ENCODE measurements at places on chromosomes 3 and 15.

DNA sequence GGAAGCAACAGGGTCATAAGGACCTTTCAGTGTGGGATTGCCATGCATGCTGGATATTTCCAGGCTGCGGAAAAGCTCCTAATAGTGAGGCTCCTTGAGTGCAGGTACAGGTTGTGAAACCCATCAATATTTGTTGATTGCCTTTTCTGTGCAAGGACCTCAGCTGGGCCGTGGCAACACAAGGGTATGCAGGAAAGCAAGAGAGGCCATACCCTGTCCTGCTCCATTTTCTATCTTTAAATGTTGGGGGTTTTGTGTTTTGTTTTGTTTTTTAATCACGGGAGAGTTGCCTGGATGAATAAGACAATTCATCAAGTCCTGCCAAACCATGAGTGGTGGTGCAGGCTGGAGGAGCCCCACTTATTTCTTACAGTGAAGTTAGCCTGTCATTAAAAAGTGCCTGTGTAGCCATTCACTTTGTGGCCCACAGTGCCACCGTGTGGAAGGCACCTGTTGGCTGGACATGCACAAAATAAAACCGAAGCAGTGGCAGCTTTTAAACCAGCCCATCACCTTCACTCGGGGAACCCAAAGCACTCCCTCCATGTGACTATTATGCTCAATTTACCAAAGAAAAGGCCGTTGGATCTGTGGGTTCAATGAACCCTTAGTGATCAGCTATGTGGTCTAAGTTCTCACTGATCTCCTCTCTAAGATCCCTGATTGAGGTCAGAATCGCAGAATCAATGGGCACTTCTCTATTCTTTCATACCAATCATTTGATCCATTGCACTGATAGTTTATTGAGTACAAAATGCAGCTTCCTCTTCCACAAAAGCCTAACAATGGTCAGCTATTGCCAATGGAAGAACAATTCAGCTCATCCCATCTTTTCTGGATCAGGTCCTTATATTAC lies 42.2 kb downstream of the CLDN18 start:
- DNase-seq = no peak

GRCh38 chr15:75696311-75696720 lies 16.3 kb downstream of the CSPG4 start:
- DNase-seq = no peak

GRCh38 chr3:180913581-180914404 lies 1.3 kb downstream of the FXR1 start:
- no peak for DNase-seq

GRCh38 chr15:58877999-58878825 lies 55.3 kb downstream of the SLTM start:
- DNase-seq = no peak

DNA sequence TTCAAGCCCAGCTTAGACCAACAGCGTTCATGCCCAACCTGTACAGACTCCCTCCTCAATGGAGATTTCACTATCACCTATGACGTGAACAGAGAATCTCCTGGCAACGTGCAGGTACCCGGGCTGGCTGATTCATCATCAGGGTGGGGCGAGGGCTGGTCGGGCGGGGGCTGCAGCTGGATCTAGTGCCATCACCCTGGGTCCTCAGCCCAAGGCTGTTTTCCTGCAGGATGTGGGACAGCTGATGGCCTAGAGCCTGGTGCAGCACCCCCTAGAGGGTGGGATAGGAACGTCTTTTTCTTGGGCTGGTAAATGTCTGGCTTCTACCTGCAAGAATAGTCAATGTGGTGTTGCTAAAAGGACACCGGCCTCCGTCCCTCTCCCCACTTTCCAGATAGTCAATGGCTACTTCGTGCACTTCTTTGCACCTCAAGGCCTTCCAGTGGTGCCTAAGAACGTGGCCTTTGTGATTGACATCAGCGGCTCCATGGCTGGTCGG lies 4.4 kb downstream of the ITIH3 start:
- DNase-seq = no peak

GRCh38 chr3:54570008-54570407 lies 357.9 kb downstream of the LRTM1 start:
- no peak for DNase-seq

- DNase-seq = no peak
Measured at GRCh38 chr3:159861369-159861987, 127.2 kb upstream of the IL12A start.

DNA sequence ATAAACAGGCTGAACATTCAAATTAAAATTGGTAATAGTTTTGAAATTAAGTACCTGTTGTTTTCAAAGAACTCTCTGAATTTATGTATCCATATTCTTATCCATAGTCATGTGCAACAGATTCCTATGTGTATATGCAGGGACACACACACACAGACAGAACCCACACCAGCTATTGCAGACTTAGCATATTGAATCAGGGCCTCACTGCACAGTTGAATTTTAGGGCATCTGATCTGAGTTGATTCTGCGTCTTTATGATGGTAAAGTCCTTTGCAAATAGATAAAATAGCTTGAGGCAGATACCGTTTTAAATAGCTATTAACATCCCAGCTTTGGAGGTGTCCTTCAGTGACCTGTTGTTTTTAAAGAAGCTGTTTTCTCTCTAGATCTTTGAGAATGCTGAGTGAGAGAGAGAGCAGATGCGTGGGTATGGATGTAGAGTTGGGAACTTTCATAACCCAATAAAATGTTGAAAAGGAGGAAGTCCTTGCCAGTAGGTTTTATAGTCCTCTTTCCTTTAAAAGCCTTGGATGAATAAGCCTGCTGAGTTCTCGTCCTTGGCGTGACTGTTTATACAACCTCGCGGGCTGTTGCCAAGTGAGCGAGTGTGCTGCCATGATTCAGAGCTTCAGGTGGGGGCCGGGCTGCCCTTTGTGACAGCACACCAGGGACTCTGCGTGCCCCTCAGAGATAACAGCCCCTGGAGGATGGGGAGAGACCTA lies 18.3 kb downstream of the MYZAP start:
- no peak for DNase-seq

DNA sequence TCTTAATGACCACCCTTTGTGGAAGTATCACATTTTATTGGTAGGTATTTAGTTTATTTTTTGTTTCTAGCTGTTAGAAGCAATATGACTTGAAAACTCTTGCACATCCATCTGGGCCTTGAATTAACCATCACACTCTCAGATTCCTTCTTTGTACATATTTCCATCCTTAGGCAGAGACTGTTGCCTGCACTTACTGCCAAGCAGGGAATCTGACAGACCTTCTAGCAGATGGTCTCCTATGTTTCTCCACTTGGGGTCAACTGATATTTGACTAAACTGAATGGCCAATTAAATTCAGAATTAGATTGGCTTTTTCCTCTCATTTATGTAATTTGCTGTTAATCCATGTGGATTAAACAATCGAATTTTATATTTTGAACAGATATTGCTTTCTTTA lies 324.9 kb upstream of the TGFBR2 start:
- no peak for DNase-seq

DNA sequence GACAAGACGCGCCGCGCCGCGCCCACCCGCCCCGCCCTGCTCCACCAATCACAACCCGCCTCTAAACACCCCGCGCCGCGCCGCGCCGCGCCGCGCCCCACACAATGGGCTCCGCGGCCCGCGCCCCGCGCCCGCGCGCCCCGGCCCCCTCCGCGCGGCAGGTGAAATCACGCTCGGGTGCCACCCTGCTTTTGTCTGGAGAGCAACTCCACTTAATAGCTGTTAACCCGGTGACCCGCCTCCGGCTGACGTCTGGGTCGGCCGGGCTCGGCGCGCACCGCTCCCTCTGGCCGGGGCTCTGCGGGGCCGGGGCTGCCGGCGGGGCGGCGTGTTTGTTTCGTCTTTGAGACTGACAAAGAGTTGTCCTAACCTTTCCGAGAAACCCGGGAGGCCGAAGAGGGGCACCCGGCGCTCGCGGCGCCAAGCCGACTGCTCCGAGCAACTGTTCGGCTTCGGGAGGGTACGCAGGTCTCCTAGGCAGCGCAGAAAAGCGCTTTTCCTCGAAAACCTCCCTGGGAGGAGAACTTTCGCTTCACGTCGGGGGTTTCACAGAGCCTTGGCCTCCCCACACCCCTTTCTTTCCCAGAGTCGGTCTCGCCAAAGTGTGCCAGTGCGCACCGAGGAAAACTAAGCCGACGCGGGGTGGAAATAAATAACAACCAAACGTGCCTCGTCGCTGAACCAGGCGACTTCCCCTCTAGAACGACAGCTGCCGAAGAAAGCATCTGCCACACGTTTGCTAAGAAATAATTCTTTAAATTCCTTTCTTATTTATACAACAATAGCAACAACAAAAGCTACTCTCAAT lies 518.4 kb downstream of the FOXP1 start:
- DNase-seq = peak; percentile 70

DNA sequence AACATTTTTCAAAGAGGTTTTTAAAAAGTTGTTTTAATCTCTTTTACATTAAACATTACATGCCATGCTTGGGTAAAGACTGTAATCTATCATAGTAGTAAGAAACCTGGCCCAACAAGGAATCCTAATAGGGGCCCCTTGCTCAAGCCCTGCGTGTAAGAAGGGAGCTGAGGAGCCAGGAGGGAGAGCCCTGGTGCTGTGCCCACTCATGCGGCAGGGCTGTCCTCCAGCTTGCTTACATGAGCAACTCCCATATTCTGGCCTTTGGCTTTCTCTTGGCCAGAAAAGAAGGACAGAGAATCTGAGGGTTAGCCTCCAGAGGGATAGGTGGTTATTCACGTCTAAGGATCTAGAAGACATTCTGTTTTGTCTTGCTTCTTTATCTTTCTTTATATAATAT lies 49.8 kb downstream of the KBTBD12 start:
- no peak for DNase-seq

- DNase-seq = no peak
Measured at GRCh38 chr15:74571191-74571590, 30.2 kb downstream of the ARID3B start.

DNA sequence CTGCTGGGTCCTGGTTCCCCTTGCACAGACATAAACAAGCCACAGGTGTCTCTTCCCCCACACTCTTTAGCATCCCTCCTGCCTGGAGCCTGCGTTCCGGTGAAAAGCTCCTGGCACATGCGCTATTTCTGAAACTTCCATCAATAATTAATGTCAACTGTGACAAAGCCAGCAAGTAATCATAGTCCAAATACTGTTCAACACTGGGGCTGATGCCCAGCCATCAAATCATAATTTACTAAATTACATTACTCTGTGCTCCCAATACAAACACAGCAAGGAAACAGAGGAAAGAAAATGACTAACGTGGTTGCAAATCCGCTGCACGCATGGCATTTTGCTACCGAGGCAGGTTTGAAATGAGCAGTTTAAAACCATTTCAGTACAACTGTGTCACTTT lies 294.7 kb downstream of the ERC2 start:
- DNase-seq = no peak

DNA sequence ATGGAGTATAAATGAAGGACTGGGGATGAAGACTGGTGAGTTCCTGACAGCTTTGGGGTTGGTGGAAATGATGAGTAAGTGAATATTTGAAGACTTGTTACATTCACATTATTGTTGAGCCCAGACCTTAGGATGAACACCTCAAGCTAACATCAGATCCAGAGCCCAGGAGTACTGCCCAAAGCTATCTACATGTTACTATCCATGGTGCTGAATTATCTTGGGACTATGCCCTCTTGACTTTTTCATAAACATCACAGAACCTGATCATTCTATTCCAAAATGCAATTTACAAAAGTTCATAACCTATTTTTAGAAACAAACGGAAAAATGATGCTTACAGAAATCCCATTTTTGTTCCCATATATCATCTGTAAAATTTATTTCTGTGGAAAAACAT lies 613.3 kb downstream of the TUSC7 start:
- no peak for DNase-seq

- no peak for DNase-seq
Measured at GRCh38 chr15:60674704-60675395, 195.9 kb upstream of the ICE2 start.

GRCh38 chr3:140219291-140219690 lies 284.3 kb downstream of the CLSTN2 start:
- no peak for DNase-seq

DNA sequence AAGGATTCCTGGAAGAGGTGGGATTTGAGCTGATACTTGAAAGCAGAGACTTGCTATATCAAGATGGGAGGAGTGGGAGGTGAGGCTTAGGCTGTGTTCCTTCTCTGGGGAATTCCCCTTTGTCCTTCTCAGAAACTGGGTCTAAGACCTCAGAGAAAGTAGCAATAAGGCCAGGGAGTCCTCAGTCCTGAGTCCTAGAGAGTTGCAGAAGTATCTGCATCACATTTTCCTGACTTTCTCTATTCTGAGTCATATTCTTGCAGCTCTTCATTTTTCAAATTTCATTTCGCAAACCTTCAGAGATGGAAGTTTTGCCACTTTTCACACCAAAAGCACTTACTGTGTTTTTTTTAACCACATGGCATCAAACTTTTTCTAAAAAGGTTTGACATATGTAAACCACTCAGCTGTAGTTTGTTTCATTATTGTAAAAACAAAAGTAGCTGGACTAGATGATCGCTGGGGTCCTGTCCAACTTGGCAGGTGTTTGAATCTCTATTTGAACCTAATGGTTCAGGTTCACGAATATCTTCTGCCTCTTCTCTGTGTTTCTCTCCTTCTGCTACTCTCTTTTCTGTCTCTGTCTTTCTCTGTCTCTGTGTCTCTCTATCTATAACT lies 21.3 kb downstream of the COLQ start:
- no peak for DNase-seq

- DNase-seq = no peak
Measured at GRCh38 chr3:149243540-149243939, 21.9 kb upstream of the CP start.

GRCh38 chr3:192514754-192515663 lies 212.3 kb downstream of the FGF12 start:
- DNase-seq = no peak

- DNase-seq = no peak
Measured at GRCh38 chr3:156349111-156349510, 205.8 kb downstream of the SSR3 start.

DNA sequence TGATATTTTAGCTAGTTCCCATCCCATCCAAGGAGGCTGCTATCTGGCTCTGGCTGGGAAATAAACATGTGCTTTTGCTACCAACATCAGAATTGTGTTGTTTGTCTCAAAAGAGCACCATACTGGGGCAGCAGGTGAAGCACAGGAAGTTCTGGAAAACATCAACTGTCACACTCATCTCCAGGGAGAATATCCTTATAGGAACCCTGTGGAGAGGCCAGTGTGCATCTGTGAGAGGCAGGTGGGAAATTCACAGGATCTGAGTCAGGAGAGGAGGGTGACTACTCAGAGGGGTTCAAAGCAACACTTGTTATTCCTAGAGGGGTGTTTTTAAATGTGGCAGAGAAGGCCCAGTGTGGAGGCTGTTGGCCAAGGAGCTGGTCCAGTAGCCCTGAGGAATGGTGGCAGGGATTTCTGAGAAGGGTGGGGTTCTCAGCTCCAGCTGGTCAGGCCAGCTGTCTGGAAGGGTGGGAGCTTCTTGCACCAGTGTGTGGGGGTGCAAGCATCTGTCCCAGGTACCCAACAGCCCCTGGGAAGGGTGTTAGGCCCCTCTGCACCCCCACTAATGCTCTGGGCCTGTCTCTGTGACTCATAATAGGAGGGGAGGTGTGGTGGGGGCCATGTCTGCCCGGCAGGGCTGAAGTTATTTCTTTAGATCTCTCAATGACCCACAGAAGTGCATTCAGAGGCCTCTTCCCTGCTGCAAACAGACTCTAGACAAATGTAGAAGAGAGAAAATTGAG lies 28.7 kb downstream of the RPSA start:
- DNase-seq = no peak
